ENCODE measurements at places on chromosomes 2 and 18.

DNA sequence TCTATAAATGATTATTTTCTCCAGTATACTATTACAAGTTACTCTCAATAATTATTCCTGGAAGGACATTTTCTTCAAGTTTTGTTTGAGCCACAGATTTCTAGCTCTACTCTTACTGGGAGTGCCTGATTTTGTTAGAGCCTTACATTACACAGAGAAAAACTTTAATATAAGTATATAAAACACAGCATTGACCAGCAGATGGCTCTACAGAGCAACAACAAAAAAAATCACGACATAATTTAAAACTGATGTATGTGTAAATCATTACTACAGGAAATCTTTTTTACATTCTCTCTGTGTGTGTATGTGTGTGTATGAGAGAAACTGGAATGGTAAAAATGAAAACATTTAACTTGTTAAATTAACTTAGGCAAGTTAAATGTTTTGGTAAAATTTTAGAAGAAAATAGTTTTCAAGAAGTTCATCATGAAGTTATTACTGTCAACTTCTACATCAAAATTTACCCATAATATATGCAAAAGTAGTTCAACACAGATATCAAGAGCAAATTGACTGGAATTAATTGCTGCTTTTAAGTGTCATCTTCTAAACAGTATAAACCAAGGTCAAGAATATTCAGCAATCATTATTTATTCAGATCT lies 103.3 kb downstream of the MDH1 start:
- DNase-seq: no peak

GRCh38 chr2:75619956-75620740 lies 26.4 kb upstream of the MRPL19 start:
- DNase-seq: no peak

GRCh38 chr2:173371023-173371422 lies 16.4 kb downstream of the CDCA7 start:
- DNase-seq: no peak

DNA sequence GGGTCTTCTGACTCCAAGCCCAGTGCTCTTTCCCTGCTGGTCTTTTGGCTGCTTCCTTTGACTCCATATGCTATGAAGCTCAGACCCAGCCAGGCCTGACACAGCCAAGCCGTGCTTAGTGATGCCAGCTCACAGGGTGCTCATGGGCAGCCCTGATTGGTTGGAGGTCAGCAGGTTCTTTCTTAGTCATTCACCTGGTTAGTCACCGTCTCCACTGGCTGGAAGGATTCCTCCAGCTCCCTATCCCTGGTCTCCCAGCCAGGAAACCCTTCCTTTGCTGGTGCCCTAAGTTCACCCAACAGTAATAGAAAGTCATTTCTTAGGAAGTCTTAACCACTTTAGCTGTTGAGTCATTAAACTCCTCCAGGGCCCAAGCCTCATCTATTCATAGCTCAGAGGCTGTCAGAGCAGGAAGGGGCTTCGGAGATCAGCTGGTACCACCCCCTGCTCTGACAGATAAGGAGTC lies 3.9 kb downstream of the KCNK3 start:
- DNase-seq: no peak

- DNase-seq: no peak
These were observed 5.4 kb downstream of the TFCP2L1 start for GRCh38 chr2:121279476-121280220.

DNA sequence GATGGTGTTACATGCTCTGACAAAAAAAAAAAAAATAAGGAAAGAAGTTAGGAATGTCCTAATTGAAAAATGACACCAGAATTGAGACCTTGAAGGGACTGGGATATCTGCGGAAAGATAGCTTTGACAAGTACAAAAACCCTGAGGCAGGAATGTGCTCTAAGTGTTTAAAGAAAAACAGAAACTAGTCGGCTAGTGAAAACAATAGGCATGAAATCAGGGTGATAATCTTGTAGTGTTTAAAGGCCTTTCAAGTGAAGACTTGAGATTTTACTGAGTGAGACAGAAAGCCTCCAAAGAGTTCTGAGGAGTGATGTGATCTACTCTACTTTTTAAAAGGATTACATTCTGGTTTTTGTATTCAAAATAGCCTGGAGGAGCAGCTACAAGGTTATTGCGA lies 107.4 kb downstream of the COBLL1 start:
- no peak for DNase-seq

DNA sequence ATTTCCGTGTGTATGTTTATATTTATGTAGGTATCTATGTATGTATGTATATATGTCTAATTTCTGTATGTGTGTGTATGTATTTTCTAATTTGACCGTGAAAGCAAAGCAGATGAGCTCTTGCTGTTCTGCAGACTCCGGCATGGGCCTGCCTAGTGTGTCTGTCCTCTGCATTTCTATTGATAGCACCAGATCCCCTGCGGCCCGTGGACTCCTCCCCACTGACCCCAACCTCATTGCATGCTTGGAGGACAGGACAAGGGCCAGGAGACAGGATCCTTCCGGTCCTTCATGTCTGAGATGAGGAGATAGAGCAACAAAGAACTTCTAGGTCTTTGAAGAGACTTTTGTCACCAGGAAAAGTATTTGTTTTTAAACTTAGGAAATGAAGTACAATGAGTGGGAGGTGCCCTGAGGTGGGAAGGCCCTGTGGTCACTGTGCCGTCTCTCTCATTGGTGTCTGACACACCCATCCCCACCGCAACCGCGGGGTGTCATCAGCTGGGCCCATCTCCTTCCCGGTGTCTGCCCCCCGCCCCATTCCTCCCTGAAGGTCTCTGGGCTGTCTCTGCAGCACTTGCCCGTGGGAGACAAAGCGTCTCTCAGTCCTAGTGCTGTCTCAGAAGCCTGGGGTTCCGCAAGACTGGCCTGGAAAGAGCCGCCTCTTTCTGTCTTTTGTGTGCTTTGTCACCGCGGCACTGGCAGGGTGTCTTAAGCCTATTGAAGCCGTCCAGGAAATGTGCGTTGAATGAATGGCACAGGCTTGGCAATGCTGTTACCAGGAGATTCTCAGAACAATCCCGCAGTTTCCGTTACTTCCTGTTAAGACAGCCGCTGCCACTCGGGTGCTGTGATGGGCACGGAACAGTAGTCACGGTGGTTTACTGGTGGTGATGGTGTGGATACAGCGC lies 216.4 kb downstream of the AGAP1 start:
- no peak for DNase-seq

GRCh38 chr2:174013315-174013751 lies 48.2 kb upstream of the SP3 start:
- DNase-seq: no peak

- DNase-seq: no peak
These were observed 124.4 kb downstream of the ASB1 start for GRCh38 chr2:238551091-238551490.

- DNase-seq: no peak
These were observed 11.5 kb downstream of the PGAP1 start for GRCh38 chr2:196914867-196915460.

DNA sequence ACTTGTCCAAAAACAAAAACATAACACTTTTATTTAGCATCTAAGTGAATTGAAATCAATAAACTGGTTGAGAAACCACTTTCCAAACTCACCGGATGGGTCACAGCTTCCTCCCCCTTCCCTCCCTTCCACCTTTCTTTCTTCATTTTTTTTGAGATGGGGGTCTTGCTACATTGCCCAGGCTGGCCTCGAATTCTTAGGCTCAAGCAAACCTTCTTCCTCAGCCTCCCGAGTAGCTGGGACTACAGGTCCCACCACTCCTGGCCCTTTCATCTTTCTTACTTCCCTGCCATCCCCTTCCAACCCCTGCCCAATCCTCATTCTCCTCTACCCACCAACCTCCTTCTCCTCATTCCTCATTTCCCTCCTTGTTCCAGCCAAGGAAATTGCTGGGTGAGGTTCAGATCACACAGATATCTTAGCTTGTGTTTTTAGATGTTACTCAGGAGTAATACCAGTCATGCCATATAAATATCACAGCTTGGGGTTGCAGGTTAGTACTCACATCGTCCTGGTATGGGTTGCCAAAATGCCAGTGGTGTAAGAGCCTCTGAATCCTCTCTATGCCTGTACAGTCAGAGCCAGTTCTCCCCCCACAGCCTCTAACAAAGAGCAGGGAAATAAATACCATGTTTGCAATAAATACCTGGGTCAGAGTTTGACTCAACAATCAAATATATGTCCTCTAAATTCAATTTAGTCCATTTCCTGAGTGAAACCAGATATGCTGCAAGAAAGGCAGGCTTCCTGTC lies 132.7 kb upstream of the NDUFV2 start:
- no peak for DNase-seq

DNA sequence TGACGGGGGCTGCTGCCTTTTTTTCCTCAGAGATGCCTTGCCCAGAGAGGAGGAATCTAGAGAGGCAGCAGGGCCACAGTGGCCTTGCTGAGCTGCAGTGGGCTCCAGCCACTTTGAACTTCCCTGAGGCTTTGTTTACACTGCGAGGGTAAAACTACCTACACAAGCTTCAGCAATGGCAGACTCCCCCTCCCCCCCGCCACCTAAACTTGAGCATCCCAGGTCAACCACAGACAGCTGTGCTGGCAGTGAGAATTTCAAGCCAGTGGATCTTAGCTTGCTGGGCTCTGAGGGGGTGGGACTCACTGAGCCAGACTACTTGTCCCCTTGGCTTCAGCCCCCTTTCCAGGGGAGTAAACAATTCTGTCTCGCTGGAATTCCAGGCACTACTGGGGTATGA lies 11.8 kb downstream of the SYT4 start:
- no peak for DNase-seq

DNA sequence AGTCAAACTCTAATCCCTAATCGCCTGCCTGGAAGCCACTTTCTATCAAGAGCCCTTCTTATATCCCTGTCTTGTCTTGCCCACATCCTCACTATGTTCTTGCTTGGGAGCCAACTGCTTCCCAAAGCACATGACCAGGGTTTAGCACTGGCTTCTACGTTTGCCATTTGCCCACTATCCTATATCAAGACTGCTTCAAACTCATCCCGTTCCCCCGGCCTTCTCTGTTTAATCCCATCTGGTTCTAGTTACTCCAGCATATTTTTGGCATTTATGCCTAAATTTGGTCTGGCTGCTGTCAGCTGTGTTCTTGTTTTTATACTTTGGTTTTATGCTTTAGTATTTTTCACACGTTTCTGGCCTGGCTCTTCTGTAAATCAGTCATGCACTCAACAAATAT lies 40.2 kb downstream of the POLR1A start:
- DNase-seq: no peak

DNA sequence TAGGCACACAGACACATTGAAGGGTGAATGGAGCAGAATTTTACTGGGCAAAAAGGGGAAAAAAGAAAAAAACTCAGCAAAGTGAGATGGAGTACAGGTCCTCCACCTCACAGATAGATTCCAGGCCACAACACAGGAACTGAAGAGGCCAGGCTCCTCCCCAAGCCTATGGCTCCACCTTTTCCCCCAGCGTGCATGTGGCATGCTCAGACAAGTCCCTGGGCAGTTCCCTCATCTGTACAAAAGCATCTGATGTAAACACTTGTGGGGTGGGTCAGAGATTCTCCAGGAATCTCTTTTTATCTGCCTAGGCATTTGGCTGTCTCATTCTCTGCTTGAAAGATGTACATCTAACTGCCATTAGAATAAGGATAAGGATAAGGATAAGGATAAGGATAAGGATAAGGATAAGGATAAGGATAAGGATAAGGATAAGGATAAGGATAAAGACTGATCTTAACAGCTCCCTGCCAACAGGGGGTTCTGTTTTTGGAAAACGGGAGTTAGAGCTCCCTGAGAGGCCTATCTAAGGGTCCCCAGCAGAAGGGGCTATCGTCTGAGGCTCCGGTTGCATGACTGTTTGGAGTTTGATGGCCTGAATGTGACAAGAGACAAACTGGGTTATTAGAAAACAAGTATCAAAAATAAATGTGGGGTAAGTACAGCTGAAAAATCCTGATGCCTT lies 17.2 kb upstream of the ASXL3 start:
- no peak for DNase-seq

DNA sequence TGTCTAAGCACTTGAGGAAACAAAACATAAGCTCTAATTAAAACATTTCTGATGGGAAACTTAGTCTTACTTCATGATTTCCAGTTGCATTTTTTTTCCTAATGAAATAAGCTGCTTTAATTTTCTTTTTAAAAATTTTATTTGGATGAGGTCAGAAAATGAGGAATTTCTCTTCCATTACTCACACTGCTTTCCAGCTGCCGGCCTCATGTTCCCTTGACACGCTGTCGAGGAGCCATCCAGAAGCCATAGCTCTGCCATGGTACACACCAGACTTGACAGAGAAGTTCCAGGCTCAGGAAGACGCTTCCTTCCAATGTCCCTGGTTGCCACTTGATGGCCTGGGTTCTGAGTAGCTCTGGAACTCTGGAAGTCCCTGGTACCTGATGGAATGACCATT lies 12.1 kb upstream of the MAPRE2 start:
- DNase-seq: no peak

- DNase-seq: no peak
These were observed 128.3 kb downstream of the AFF3 start for GRCh38 chr2:100013892-100014677.

- DNase-seq: no peak
These were observed 125.8 kb downstream of the C1D start for GRCh38 chr2:67936969-67937368.

DNA sequence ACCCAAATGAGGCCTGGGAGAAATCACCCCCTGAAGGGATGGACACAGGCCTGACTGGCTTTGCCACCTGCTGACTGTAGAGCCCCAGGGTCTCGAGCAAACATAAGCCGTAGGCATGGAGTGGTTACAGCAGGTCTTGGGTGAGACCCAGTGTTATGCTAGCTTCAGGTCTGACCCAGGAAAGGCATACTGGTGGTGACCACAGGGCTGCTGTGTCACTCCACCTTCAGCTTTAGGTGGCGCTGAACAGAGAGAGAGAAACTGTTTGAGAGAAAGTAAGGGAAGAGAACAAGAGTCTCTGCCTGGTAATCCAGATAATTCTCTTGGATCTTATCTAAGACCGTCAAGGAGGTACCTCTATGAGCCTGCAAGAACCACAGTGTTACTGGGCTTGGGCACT lies 1544.2 kb upstream of the TMEFF2 start:
- DNase-seq: no peak

DNA sequence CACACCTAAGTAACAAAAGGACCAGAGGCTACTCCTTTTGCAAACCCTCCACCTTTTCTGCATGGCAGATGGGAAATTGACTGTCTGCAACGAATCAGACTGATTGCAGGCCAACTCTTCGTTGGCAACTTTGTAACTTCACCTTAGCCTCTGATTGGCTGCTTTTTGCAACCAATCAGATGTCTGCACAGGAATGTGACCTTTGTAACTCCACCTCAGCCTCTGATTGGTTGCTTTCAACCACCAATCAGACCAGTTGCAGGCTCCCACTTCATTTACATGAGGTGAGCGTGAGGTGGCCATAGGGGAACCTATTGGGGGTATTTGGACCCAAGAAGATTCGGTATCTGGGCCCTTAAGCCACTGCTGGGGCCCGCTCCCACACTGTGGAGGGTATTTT lies 209.0 kb downstream of the EN1 start:
- no peak for DNase-seq

GRCh38 chr2:161448431-161448830 lies 32.3 kb downstream of the TBR1 start:
- no peak for DNase-seq

GRCh38 chr2:24824966-24825882 lies 32.0 kb downstream of the CENPO start:
- no peak for DNase-seq

Measured in stimulated activated CD8-positive, alpha-beta memory T cell treated with anti-CD3 and anti-CD28 coated beads, Interleukin-15, amount 100 ng/mL, for 1 hour (primary cell).